ENCODE measurements at places on chromosomes 1 and 21. TPM values are rescaled to one million over a fixed set of nuclear protein-coding genes. Genes with fewer than 3 reads are reported as not detected.

GRCh38 chr1:51340380-51340779, 10.0 kb upstream of the TTC39A start:
- DNase-seq, result no peak

- DNase-seq, result no peak
Measured at GRCh38 chr1:222357252-222357651, 190.7 kb downstream of the HHIPL2 start.

GRCh38 chr1:111234866-111235265, 7.4 kb downstream of the CHI3L2 start:
- peak; percentile 83 for DNase-seq

DNA sequence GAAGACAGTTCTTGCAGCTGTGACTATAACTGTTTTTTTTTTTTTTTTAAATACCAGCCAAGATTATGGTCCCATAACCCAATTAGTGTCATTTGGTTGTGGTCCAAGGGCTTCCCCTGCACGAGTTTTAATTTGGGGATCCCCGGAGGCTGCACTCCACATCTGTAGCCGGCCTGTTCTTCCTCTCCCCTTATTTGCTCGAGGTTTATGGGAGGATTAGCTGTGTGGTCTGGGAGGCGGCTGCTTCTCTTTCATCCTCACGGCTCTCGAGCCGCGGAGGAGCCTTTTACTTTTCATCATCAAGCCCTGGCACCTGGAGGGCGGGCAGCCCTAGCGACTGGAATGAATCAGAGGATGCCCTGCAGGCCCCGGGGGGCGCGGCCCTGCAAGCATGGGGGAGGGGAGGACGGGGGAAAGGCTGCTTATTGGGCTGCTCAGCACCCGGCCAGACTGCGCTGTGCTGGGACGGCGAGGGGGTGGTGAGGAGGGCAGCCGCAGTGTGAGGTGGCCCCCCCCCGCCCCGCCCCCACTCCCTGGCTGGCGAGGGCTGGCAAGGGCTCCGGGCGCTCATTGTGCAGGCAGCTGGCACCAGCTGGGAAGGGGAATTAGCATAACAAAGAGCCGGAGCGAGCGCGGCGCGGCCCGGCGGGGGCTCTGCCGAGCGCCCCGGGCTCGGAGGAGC, 18.5 kb downstream of the SERTAD4 start:
- peak; percentile 70 for DNase-seq

DNA sequence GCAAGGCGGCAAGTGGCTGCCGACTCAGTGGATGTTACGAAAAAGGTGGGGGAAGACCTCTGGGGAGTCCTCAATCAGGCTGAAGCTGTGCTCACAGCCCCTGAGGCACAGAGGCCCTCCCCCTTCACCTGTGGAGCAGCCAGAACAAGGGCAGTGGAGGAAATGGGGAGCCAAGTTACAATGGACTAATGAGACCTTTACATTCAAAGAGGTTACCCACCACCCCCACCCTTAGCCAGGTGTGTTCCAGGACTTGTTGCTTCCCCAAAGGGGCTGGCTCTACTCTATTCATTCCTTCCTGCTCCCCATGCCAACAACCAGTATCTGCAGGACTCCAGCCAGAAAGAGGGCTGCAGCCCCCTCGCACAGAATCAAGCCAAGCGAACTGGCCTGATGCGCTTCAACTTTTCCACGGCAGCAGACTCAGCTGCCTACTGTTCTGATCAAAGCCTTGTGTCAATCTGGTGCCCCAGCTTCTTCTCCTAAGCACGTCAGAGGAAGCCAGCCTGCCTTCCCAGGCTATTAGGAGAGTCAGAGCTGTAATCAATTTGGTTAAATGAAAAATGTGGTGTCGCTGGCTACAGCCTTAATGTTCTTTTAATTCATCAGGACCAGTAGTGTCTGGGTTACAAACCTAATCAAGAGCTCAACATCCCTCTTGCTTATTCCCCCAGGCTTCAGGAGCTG, 1.8 kb upstream of the SYT2 start:
- no peak for DNase-seq

SERPINC1 gene
- polyA plus RNA-seq, result 0.09 TPM

DNA sequence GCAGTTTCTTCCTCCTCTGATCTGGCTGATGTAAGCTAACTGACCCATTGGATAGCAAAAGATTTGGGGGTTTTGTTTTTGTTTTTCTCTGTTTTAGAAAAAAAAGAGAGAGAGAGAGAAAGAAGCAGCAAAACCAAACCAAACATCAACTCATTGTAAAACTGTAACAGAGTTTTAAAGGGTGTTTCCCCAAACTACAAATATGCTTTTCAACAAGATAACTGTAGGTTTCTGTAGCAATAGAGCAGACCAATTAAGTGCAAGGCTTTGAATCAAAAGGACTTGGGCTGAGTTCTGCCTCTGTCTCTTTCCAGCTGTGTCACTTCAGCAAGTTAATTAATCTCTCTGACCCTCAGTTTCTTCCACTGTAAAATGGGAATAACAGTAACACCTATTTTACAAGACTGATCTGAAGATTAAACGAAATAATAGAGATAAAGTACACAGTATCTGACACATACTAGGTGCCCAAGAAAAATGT, 44.5 kb downstream of the RRAGC start:
- no peak for DNase-seq

HES2 gene
- polyA plus RNA-seq, result 29.0 TPM

AKR1A1 gene
- polyA plus RNA-seq, result 118 TPM

DNA sequence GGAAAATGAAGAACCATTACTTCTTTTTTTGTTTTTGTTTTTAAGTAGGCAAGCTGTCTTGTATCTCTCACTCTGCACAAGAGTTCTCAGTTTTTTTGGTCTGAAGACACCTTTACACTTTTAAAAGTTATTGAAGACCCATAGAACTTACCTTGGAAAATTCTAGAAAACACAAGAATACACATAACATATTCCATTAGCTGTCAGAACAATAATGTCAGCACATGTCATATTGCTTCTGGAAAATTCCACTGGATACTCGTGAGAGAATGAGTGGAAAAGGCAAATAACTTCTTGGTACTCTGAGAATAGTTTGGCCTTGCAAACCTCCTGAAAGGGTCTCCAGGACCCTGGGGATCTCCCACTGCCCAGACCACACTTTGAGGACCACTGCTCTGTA, 4.8 kb downstream of the FBXO28 start:
- no peak for DNase-seq

DNA sequence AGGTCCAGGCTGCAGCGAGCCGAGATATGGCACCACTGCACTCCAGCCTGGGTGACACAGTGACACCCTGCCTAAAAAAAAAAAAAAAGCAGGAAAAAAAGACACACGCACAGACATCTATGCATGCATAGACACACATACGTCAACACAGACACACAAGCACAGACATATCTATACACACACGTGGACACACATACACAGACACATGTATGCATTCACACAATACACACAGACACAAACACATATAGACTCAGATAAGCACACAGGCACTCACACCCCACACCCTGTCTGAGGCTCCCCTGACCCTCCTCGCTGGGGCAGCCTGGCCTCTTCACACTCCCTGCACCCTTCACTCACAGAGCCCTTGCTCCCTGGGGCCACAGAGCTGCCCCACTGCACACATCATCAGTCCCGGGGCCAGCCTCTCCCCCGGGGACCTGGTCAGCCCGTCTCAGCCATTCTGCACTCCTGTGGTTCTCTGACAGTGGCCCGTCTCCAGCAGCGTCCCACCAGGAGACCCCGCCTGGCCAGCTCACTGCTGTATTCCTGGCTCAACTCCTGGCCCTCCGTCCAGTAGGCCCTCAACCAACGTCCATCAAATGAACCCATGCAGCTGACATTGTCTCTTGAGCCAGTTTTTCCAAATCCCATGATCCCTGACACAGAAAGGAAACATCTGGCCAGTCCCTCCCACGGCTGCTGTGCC, 4.6 kb upstream of the PRKCZ start:
- DNase-seq, result no peak

GRCh38 chr1:204376919-204377799, 17.4 kb upstream of the PLEKHA6 start:
- no peak for DNase-seq

DNA sequence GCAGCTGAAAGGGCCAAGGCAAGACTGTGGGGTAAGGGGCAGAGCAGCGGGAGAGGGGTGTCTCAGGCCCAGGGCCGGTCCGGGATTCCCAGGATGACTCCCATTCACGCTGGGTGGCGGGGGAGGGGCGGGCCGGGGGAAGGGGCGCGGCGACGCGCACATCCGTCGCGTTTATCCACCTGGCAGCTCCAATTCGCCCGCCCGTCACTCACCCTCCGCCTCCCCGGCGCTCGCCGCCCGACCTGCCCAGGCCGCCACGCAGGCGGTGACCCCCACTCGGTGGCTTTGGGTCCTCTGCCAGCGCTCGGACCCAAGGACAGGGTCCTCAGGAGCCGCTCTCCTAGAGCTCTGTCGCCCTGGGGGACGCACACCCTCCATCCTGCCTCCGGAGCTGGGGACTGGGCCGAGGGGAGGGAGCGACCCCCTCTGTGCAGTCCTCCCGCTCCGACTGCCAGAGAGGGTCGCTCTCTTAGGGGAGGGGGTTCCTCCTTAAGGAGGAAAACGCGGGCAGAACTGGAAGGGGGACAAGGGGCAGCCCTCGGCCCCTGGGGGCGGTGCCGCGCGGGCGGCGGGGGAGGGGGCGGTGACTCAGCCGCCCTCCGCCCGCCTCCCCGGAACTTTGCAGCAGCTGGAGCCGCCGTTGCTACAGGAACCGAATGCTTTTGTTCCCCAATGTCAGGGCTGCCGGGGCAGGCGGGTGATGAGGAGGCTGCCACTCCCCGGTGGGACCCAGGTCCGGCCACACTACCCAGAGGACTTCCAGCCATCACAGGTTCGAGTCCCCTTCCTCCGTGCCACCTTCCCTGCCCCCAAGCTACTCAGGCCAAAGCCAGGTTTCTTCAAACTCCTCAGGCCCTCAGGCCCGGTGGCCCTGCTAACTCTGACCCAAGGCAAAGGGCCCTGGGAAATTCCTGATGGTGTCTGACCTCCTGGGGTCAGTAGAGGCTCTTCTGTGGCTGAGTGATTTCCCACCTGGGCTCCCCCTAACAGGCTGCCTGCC, 3.4 kb downstream of the ADGRB2 start:
- peak; percentile 50 for DNase-seq

- no peak for DNase-seq
Measured at GRCh38 chr1:101119289-101119688, 93.7 kb upstream of the DPH5 start.

DNA sequence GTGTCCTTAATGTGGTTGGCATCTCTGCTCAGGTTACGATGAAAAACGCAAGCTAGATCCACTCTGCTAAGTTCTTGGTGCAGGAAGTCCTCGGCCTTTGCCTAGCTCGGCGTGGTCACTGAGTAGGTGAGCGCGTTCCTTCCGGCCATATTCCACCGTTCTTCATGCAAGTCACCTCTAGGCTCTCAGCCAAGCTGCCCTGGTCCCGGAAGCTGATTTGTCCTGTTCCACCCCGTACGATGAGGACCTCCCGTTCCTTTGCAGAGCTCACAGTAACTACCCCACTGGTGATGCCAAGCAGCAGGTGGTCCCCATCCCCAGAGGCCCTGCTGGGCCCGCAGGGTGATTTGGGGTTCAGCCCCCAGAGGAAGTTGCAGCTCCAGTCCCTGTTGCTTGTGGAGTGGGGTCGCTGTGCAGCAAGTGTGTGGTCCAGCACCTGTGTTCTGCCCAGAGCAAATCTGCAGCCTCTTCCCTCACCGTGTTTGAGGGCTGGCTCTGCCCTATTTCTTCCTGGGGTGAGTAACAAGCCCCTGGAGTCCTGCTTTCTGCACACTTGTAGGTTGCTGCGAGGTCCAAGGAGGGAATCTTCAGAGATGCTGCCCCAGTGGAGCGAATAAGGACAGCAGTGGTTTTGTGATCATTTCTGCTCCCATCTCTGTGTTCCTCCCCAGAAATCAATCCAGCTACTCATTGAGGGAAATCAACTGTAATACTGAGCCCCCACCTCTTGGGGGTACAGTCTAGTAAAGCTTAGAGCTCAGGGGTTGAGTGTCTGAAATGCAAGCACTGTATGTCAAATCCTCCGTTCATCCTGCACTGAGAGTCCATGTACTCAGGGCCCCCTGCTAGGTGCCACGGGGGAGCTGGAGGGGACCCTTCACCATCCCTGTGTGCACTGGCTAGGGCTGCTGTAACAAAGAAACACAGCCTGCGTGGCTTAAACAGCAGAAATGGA, 2.3 kb downstream of the UMODL1 start:
- DNase-seq, result no peak

- DNase-seq, result peak; percentile 60
Measured at GRCh38 chr1:98034505-98034904, 113.7 kb upstream of the DPYD start.

GRCh38 chr1:225461533-225462428, 33.9 kb upstream of the LBR start:
- DNase-seq, result no peak

DNA sequence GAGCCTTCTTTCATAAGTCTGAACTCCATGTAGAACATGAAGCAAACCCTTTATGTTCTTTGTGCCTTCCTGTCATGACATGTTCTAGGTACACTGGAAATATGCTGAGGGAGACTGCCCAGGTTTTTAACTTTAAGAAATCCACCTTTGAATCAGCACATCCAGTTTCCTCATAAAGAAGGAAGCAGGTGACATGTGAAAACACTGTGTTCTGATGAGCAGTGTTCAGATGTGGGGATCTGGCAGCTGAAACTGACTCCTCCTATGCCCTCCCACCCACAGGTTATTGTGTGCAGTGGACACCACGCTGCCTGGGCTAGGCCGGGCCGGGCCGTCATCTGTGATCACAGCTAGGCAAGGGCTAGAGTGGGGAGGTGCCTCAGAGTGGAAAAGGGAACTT, 51.1 kb downstream of the CNN3 start:
- peak; percentile 88 for DNase-seq

DNA sequence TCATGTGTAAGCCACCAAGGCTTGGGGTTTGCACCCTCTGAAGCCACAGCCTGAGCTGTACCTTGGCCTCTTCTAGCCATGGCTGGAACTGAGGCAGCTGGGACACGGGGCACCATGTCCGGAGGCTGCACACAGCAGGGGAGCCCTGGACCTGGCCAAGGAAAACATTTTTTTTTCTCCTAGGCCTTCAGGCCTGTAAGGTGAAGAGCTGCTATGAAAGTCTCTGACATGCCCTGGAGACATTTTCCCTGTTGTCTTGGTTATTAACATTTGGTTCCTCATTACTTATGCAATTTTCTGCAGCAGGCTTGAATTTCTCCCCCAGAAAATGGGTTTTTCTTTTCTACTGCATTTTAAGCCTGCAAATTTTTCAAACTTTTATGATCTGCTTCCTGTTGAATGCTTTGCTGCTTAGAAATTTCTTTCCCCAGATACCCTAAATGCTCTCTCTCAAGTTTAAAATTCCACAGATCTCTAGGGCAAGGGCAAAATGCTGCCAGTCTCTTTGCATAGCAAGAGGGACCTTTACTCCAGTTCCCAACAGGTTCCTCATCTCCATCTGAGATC, 295.8 kb downstream of the LTN1 start:
- DNase-seq, result no peak
